Brain microvascular endothelial cell (primary cell): ENCODE measurements at places on chromosomes 2 and 18.

DNA sequence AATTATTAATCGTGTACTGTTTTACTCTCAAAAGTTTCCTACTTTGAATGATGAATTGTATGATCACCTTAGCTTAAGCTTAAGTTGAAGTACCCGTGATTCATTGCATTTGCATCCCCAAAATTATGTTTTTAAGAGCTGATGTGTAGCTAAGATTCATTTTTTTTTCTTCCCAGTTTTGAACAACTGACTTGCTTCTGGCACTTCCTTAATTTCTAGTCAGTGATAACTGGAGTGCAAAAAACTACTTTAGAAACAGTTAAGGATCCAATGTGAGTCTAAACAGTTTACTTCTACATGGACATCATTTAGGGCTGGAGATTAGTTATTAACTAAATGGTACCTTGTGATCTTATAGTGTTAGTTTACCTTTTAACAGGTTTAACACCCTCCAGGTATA lies 124.0 kb upstream of the CAVIN2 start:
- DNase-seq, result no peak

GRCh38 chr2:84832772-84833461 lies 48.0 kb downstream of the TRABD2A start:
- DNase-seq, result no peak

DNA sequence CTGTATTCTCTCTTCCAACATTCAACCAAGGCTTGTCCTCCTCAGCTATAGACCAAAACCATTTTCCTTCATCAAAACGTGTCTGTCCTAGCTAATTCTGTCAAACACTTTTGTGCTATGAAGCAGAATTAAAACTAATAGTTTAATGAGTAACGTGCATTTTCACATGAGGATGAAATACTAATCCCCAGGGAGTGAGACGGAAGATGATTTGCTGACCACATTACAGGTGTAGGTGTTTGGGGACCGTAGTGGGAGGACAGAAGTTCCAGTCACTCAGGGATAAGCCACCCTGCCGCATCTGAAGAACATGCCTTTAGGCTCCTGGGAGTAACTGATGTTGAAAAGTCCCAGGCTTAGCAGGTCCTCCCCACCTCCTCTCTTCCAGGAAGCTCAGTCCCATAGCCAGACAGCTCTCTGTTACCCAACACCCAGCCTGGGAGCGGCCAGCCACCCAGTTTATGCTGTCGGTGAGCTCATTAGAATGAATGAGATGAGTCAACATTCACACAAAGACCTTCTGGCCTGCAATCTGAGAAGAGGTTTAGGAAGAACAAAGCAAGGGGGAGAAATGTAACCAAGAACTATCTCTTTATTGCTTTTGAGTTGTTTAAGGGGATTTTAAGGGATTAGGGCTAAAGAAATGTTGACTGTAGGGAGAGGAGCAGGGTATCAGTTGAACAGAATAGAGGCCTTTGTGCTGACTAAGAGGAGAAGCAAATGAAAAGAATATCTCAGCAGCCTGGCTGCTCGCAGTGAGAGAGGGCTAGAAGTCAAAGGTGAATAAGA lies 122.5 kb downstream of the FOXI3 start:
- DNase-seq, result peak; percentile 22

DNA sequence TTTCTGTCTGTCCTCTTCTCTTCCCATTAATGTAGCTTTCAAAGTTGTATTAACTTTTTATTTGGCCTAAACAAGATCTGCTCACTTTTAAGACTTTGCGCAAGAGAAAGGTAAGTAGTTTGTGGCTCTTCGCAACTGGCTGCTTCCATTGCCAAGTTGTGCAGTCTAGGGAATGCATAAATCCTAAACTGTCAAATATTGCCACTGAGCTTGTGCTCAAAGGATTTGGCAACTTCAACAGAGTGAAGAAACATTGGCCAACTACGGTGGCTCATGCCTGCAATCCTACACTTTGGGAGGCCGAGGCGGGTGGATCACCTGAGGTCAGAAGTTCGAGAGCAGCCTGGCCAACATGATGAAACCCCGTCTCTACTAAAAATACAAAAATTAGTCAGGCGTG lies 826.4 kb downstream of the EPHA4 start:
- no peak for DNase-seq

DNA sequence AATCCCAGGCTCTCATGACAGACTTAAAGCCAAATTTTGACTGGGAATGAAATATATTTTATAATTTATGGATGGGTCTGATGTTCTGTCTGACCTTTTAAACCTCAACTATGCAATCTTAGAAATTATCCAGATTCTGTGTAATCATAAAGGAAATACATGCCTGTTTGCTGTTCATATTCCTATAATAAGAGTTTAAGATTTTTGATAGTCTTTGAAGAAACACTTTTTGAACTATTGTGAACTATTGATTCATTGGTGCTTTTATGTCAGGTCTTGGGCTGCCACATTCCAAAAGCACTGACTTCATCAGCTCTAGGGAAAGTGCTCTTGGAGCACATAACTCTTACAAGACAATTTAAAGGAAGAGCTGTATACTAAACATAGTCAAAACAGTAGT lies 64.2 kb downstream of the CCDC150 start:
- DNase-seq, result no peak

DNA sequence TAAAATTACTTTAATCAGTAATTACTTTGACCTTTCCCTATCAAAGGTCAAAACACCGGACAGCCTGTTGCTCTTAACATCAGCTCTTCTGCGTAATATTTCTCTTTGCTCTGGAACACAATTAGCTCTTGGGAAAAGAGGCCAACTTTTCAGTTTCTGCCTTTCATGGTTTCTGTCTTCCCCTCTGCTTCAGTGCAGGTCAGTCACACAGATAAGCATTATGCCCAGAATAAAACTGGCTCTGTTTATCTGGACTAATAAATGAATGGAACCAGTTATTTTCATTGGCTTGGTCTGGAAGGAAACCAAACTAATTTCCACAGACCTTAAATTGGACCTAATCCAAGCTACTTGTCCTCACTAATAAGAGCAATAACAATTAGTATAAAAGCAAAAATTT lies 26.2 kb upstream of the GALNT3 start:
- no peak for DNase-seq

DNA sequence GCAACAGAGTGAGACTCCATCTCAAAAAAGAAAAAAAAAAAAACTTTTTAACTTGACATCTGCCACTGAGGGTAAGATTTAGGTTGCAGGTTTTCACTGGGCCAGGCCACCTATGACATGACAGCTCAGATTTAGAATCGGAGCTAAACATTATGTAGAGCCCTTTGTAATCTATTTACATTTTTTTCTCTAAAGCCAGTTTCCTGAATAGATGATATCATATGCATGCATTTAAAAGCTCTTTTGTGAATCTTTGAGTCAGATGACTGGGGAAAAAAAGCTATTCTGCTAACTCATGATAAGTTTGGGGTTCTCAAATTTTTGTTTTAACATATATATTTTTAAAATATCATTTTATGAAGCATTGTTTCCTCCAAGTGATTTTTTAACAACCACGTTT lies 21.3 kb downstream of the PRKAG3 start:
- no peak for DNase-seq

DNA sequence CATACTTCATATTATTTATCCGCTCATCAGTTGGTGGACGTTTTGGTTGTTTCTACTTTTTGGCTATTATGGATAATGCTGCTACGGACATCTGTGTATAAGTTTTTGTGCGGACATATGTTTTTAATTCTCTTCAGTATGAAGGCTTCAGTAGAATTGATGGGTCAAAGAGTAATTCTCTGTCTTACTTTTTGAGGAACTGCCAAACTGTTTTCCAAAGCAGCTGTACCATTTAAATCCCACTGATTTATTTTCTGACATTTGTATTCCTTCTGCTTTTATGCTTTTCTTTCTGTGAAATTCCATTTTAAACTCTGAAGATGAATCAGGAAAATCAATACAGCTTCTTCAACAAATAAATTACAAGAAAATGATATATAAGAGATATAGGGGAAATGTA lies 20.8 kb downstream of the FAM110C start:
- DNase-seq, result no peak

DNA sequence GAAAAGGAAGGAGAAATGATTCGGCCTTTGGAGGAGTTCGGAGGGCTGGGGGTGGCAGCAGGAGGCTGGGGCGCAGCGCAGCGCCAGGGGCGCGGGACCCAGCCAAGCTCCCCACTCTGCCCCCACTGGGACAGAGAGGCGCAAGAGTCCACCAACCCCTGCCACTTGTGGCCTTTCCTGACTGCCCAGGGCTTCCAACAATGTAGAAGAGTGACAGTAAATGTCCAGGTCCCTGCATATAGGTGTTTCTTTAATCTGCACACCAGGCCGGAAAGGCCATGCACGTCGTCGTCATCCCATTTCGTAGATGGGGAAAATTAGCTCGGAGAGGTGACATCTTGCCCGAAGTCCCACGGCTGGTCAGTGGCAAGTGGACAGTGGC lies 96.6 kb downstream of the INHBB start:
- no peak for DNase-seq

DNA sequence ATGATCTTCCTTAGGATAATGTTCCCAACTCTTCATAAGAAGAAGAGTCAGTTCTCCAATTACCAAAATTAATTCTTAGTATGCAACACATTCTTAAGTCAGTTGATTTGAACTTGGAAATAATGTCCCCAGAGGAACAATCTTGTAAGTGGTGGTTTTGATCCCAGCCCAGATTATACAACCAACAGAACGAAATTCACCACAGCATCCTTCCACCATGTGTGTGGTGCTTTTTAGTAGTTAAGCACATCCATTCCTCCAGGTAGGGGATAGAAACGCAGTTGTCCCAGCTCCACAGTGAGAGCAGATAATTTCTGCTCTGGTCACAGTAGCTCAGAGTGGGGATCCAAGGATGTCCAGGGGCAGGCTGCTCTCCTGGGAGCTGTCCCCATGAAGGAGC lies 161.7 kb upstream of the SLC39A10 start:
- no peak for DNase-seq

DNA sequence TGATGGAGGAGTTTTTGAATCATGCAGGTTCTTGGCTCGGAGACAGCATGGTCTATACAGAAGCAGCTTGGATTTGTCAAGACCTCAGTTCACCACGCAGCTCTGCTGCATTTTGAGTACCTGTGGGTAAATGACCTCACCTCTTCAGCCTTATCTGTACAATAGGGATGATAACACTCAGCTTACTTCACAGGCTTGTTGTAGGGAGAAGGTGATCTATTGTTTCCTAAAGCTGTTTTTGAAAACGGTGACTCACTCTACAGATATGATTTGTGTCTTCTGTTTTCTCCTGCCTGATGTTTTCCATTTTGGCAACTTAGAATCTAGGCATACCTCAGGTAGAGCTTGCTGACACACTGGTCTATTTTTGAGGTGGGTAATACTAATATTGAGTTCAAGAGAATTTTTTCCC lies 80.3 kb downstream of the FMNL2 start:
- DNase-seq, result no peak
